Inflammatory macrophage (primary cell): ENCODE measurements at places on chromosomes 7 and 10.

DNA sequence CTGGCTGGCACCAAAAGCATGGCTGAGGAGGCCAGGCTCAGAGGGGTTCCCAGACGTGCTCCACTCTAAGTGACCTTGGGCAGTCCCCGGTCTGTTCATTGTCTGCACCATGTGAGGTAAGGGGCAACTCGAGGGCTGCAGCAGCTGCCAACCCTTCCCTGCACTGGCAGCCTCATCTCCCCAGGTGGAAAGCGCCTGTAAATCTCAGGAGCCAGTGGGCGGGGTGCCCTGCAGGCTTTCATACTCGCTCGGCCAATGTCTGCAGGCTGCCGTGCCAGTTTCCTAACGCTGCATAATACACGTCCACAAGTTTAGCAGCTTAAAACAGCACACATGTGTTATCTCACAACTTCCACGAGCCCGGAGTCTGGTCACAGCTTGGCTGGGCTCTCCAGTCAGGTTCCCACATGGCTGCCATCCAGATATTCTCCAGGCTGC is 12.6 kb upstream of the GDF10 start:
- DNase-seq: no peak

DNA sequence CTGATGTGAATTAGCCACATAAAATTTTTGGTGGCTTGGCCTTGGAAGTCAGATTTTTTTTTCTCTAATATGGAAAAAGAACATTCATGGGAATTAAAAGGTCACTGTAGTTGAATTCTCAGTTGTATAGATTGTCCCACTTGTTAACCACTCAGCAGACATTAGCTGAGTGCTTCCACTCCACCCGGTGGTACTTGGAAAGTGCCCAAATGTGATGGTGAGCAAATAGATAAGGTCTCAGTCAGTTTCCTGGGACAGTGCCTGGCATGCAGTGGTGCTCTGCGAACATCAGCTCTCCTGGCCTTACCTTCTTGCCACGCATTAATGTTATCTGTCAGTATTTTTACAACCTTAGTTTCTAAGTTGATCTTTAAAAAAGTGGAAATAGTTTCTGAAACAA is 1.4 kb downstream of the ATP5F1C start:
- DNase-seq: no peak

- no peak for DNase-seq
These were observed 5.6 kb downstream of the CYP3A43 start for GRCh38 chr7:99833289-99833877.

DNA sequence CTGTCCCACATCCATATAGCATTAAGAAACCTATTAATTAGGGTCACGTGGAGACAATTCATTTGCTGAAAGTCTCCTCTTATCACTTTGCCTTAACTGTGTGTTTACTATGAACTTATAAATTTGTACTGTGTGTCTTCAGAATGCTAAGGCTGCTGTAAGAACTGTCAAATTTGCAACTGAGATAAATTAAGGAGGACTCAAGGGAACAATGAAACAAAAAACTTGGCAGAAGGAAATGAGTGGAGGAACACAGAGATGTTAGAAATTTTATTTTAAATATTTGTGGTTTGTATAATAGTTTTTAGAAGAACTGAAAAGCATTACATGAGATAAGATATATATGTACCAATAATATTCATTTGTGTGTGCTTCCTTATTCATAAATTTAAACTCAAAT is 1005.3 kb upstream of the SORCS1 start:
- DNase-seq: no peak
